ENCODE measurements at places on chromosomes 2 and 18. TPM values are rescaled to one million over a fixed set of nuclear protein-coding genes. Genes with fewer than 3 reads are reported as not detected.

Gene DES
- not detected for total RNA-seq

Gene LRPPRC
- 94.0 TPM for total RNA-seq

Gene LONRF2
- total RNA-seq = not detected

Gene CXCR2
- not detected for total RNA-seq
